ENCODE measurements at places on chromosomes 13 and 19. TPM values are rescaled to one million over a fixed set of nuclear protein-coding genes. Genes with fewer than 3 reads are reported as not detected.
A peak's percentile ranks its signal among the peaks of the same experiment; 100 is the strongest.

- H3K4me3 ChIP-seq, result no peak overlapping the region
- no peaks in the 10 kb centered on the region for H3K27me3 ChIP-seq
- no peak overlapping the region for H3K27ac ChIP-seq
- H3K36me3 ChIP-seq, result no peaks in the 10 kb centered on the region
- no peaks in the 10 kb centered on the region for H3K4me1 ChIP-seq
These were observed 30.8 kb upstream of the PEPD start for GRCh38 chr19:33552191-33552927.

Gene ZNF540
- 0.26 TPM for polyA plus RNA-seq

GRCh38 chr13:35470671-35471661 lies 5.5 kb downstream of the MAB21L1 start:
- DNase-seq, result peak; percentile 48
- H3K4me3 ChIP-seq, result peak overlapping the region; percentile 28
- no peak overlapping the region for H3K27ac ChIP-seq
- peaks cover 80% of the 10 kb centered on the region for H3K27me3 ChIP-seq

Gene CEACAM8
- polyA plus RNA-seq, result 0.19 TPM

Gene DPF1
- polyA plus RNA-seq, result 4.9 TPM

Gene LILRB4
- polyA plus RNA-seq, result not detected

- H3K27me3 ChIP-seq, result no peaks in the 10 kb centered on the region
- H3K27ac ChIP-seq, result peak overlapping the region; percentile 81
- DNase-seq, result peak; percentile 61
- H3K4me1 ChIP-seq, result no peaks in the 10 kb centered on the region
- peak overlapping the region; percentile 47 for H3K4me3 ChIP-seq
These were observed 588 bp downstream of the DNASE2 start for GRCh38 chr19:12880551-12881171.

GRCh38 chr19:46601318-46602224 lies at the start of gene CALM3:
Gene CALM3 (plus strand): TSS chr19:46601330. CDS start chr19:46601435, 105 bp downstream.
- H3K4me1 ChIP-seq, result peaks cover 21% of the 10 kb centered on the region
- peak within 1 kb of the TSS; percentile 99 for H3K27ac ChIP-seq
- DNase-seq, result no peak
- no peaks in the 10 kb centered on the region for H3K27me3 ChIP-seq
- peaks cover 11% of the 10 kb centered on the region for H3K36me3 ChIP-seq
- peak within 1 kb of the TSS; percentile 64 for H3K4me3 ChIP-seq

GRCh38 chr13:113002206-113002912 lies 33.3 kb downstream of the MCF2L start:
- H3K4me1 ChIP-seq, result peaks cover 24% of the 10 kb centered on the region
- DNase-seq, result peak; percentile 58
- no peaks in the 10 kb centered on the region for H3K36me3 ChIP-seq

GRCh38 chr19:33235996-33236350 lies 10.3 kb upstream of the SLC7A10 start:
- no peak overlapping the region for H3K4me3 ChIP-seq
- H3K27me3 ChIP-seq, result peaks cover 15% of the 10 kb centered on the region
- no peak overlapping the region for H3K27ac ChIP-seq

GRCh38 chr13:104953588-104953987 lies 1581.9 kb downstream of the EFNB2 start:
- H3K27ac ChIP-seq, result no peak overlapping the region
- H3K36me3 ChIP-seq, result no peaks in the 10 kb centered on the region
- H3K4me1 ChIP-seq, result no peaks in the 10 kb centered on the region
- DNase-seq, result no peak
- no peaks in the 10 kb centered on the region for H3K27me3 ChIP-seq

Gene MYO9B
- polyA plus RNA-seq, result 20.8 TPM

DNA sequence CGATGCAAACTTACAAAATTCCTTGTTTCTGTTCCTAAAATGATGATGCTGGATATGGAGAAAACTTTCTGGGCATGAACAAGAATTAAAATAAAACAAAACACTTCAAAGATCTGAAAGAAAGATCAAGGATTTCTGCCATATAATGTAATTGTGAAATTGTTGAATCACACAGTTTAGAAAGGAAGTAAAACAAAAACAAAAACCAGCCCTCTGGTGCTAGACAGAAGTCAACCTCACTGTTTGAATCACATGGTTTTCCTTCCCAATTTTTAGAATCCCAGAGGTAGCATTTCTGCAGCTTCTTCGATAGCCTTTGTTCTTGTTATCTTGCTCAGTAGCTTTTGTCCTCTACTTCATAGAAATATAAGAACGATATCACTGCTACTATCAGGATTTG lies 118.2 kb upstream of the ARGLU1 start:
- no peak overlapping the region for H3K4me3 ChIP-seq
- H3K27me3 ChIP-seq, result no peaks in the 10 kb centered on the region
- no peaks in the 10 kb centered on the region for H3K4me1 ChIP-seq
- no peaks in the 10 kb centered on the region for H3K36me3 ChIP-seq

- H3K4me3 ChIP-seq, result no peak overlapping the region
- H3K27ac ChIP-seq, result no peak overlapping the region
- no peak for DNase-seq
- H3K36me3 ChIP-seq, result no peaks in the 10 kb centered on the region
- H3K27me3 ChIP-seq, result peaks cover 91% of the 10 kb centered on the region
These were observed 182.1 kb upstream of the TSHZ3 start for GRCh38 chr19:31531326-31531725.

DNA sequence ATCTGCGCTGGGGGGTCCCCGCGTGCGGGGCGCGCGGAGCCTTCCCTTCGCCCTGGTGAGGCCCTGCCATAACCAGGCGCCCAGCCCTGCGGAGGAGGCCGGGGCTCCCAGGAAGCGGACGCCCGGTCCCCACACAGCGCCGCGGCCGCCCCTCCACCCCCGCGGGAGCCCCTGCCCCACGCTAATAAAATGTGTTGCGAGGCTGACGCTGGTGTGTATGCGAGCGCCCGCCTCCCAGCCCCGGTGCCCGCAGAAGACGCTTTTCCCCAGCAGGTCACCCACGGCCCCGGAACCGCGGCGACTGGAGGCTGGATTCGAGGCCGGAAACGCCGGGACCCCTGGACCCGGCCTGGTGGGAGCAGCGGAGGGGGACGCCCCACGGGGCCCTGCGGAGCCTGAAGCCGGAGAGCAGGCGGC lies 12.1 kb upstream of the CDC34 start:
- no peaks in the 10 kb centered on the region for H3K36me3 ChIP-seq
- no peaks in the 10 kb centered on the region for H3K27me3 ChIP-seq
- H3K4me3 ChIP-seq, result no peak overlapping the region

- H3K4me3 ChIP-seq, result no peak overlapping the region
- H3K27me3 ChIP-seq, result no peaks in the 10 kb centered on the region
- H3K27ac ChIP-seq, result no peak overlapping the region
- no peak for DNase-seq
- H3K4me1 ChIP-seq, result peaks cover 8% of the 10 kb centered on the region
These were observed 90.3 kb downstream of the LHFPL6 start for GRCh38 chr13:39512687-39513086.

- H3K36me3 ChIP-seq, result no peaks in the 10 kb centered on the region
- no peak overlapping the region for H3K27ac ChIP-seq
- no peaks in the 10 kb centered on the region for H3K4me1 ChIP-seq
These were observed 32.3 kb upstream of the AKAP11 start for GRCh38 chr13:42239644-42240043.

Gene ZNF493
- polyA plus RNA-seq, result 27.8 TPM

GRCh38 chr13:19567820-19568534 lies 6.6 kb upstream of the TPTE2 start:
- H3K4me3 ChIP-seq, result no peak overlapping the region
- no peak for DNase-seq
- no peaks in the 10 kb centered on the region for H3K27me3 ChIP-seq
- H3K4me1 ChIP-seq, result no peaks in the 10 kb centered on the region

DNA sequence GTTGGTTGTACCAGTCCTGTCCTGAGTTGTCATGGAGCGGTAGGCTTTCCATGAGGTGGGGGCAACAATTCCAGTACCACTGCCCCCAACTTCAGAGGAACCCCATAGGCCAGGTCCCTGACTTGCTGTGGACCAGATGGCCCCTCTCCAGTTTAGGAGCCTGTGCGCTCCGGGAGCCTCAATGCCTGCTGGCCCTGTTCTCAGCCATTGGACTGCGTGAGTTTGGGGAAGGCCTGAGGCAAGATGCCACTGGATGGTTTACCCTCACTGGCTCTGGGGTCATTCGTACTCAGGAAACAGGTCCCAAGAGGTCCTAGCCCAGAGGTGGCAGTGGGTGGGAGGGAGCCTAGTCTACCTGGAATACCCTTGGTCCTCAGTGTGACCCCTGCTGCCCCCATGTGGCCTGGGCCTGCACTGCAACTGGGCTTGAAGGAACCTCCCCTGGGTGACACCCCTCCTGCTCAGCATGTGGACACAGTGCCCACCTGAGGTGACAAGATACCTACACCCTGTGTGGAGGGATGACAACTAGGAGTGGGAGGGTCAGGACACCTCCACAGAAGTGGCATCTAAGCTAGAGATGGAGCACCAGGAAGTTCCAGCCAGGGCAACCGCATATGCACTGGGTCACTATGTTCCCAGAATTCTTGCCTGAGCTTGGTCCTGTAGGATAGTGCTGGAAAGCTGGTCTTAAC lies 6.0 kb upstream of the PRR19 start:
- DNase-seq, result peak; percentile 65
- no peaks in the 10 kb centered on the region for H3K27me3 ChIP-seq
- H3K4me3 ChIP-seq, result no peak overlapping the region
- H3K36me3 ChIP-seq, result peaks cover 11% of the 10 kb centered on the region
- no peaks in the 10 kb centered on the region for H3K4me1 ChIP-seq
- peak overlapping the region; percentile 60 for H3K27ac ChIP-seq

Gene APOC1
- 22.7 TPM for polyA plus RNA-seq

Gene CILP2
- polyA plus RNA-seq, result 6.7 TPM

Data from cardiac muscle cell (in vitro differentiated cells and primary cell).